ENCODE measurements at places on chromosomes 5 and 9. TPM values are rescaled to one million over a fixed set of nuclear protein-coding genes. Genes with fewer than 3 reads are reported as not detected.

- DNase-seq = no peak
These were observed 595.0 kb upstream of the ZNF608 start for GRCh38 chr5:125341436-125341835.

- DNase-seq = peak; percentile 92
These were observed 190.0 kb downstream of the FANCC start for GRCh38 chr9:95127249-95128176.

DNA sequence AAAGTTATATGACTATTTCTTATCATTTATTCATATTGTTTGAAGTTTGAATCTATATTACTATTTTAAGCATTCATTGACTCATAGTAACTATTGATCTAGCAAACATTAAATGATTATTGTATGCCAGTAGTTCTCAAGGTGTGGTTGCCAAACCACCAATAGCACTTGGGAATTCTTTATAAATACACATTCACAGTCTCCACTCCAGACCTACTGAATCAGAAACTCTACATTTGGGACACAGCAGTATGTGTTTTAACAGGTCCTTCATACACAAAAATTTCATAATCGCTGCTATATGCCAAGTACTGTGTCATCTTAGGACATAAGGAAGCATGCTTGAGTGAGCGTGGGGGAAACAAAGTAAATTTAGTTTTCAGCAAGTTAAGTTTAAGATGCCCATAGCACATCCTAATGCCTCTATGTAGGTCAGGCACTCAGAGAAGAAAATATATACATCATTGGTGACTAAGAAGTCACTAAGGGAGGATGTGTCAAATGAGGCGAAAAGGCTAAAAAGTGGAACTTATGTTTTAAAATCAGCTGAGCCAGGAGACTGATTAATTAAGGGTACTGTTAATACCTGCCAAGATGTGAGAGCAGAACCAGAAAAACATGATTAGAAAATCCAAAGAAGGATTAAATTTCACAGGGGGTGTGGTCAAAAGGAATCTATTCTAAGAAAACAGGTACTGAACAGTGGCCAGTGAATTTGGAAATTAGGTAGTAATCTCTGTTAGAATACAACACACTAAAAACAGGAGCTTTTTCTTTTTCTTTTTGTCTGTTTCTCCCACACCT, 340.8 kb downstream of the HCN1 start:
- DNase-seq = no peak

GRCh38 chr9:136997830-136998234, 1.5 kb upstream of the CLIC3 start:
- no peak for DNase-seq

DNA sequence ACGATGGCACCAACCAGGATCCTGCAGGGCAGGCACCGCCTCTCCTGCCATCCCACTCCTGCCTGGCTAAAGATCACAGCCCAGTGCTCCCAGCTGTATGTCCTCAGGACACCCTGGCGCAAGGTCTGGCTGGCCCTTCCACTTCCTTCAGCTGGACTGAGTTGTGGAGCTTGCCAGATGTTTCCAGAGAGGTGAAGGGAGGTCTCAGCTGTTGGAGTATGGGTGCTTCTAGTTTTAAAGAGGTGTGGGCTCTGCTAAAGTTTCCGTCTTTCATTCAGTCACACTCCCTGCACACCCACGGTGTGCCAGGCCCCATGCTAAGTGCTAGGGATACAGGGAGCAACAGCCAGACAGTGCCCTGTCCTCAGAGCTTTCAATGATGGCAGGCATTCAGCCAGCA, 34.1 kb downstream of the C5orf15 start:
- DNase-seq = no peak

DNA sequence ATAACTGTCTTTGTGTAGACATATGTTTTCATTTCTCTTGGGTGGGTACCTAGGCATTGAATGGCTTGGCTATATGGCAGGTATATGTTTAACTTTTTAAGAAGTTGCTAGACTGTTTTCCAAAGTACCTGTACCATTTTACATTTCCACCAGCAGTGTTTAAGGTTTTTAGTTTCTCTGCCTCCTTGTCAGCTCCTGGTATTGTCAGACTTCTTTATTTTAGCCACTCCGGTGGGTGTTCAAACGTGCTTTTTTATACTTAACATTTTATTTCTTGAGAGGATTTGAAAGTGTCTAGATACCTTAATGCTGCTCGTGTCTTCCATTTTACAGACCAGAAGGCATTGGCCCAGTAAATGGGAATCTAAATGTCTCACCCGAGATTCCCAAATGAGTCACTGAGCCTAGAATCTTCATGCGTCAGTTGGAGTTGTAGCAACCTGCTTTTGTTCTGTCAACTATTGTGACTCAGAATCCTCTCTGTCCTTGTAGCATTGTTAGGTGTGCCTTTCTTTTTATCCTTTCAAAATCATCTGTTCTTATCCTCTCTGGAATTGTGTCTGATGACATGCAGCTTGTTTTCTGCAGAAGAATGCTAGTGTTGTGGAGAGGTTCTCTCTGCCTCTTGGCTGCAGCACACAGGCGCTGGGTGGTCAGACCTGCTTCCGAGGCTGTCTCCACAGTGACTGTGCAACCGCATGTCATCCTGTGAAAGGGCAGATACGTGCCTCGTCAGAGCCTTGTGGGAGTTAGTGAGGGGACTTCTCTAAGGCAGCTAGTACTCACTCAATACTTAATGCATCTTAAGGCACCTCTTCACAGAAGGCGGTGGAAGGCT, 291.8 kb downstream of the AOPEP start:
- DNase-seq = peak; percentile 20

DNA sequence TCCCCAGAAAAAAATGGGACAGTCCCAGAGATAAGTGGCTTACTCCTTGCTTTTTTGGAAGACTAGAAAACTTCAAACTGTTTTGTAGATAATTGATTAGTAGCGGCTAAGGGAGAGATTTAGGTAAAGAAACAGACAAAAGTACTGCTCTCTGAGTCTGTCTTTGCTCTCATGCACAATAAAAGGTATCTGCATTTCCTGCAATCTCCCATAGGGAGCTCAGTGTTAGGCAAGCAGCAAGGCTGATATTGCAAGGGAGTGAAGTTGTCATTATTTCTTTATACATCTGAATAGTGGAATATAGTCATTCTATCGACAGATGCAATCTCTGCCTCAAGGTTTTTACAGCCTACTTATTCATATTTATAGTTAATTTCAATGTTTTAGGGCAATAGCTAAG, 54.9 kb upstream of the CAMK4 start:
- DNase-seq = peak; percentile 8

DNA sequence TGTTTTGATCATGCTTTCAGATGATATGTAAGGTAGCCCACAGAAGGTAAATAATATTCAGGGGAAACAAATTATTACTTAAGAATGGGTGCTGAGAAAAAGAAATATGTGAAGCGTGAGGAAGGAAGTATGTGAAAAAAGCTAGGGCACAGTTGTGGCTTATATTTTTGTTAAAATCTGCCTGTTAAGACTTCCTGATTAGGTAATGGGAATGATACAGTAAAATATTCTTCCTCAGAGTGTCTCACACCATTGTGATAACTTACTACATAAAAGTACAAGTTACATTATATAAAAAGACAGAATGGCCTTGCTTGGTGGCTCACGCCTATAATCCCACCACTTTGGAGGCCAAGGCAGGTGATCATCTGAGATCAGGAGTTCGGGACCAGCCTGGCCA, 18.7 kb upstream of the PARP8 start:
- DNase-seq = no peak

DNA sequence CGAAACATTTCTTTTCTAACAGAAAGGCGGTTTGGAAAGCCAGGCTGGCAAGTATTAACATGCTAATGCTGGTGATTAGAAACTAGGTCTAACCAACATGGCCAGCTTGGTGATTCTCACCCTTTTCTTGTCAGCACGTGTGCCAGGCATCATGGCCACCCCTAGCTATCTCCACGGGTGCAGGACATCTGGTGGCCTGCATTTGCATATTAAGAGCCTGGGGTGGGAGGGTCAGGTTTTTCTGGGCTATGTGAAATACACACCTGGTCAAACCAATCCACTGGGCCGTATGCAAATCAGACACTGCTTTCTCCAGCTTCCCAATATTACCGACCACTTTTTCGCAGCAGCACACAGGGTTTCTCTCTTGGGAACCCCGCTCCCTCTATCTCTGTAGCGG, 612.1 kb downstream of the PTPRD start:
- DNase-seq = peak; percentile 49

- DNase-seq = no peak
These were observed 181.6 kb downstream of the CD180 start for GRCh38 chr5:67014957-67015400.

GRCh38 chr5:178244576-178244975, 12.0 kb upstream of the PHYKPL start:
- DNase-seq = no peak

GRCh38 chr9:98108531-98109031, 10.4 kb downstream of the TRIM14 start:
- no peak for DNase-seq

DNA sequence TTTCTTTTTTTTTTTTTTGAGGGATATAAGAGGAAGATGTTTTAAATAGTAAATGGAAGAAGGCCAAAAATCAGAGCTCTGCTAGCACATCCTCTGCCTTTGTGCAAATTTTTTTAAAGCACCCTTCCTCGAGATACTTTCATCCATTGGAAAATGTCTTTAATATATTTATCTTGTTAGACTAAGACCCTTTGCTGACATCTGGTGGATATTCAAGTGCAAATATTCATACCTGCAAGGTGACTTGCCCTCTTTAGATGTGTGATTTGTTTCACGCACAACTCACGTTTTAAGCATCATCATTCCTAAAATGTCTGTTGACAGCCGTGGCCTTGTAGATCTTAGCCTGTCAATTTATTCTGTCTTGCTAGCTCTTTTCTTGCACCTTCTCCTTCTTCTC, 258.5 kb downstream of the AGTPBP1 start:
- DNase-seq = peak; percentile 29

DNA sequence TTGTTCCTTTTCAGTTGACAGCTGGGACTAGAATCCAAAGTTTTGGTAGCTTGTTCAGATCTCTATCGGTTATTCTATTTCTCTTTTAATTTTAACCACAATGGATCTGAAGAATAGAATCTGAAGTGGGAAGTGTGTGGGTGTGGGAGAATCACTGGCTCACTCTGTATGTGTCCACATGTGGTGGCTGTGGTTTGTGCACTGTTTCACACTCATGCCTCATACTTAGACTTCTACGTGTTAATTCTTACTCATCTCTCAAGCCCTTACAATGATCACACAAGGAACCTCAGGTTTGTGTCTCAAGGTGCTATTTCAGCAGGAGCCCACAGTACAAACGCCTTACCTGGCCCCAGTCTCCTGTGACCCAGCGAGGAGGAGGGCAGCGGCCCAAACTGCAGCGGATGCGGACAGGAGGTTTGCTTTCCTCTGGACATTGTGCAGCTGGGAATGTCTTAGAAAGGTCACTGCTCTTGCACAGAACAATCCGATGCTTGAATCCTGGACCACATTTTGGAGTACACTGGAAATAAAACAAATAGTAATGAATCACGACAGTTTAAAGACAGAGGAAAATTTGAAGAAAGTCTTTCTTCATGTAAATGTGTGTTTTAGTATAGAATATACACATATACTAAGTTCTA, 309.1 kb downstream of the ADAMTS6 start:
- no peak for DNase-seq

DNA sequence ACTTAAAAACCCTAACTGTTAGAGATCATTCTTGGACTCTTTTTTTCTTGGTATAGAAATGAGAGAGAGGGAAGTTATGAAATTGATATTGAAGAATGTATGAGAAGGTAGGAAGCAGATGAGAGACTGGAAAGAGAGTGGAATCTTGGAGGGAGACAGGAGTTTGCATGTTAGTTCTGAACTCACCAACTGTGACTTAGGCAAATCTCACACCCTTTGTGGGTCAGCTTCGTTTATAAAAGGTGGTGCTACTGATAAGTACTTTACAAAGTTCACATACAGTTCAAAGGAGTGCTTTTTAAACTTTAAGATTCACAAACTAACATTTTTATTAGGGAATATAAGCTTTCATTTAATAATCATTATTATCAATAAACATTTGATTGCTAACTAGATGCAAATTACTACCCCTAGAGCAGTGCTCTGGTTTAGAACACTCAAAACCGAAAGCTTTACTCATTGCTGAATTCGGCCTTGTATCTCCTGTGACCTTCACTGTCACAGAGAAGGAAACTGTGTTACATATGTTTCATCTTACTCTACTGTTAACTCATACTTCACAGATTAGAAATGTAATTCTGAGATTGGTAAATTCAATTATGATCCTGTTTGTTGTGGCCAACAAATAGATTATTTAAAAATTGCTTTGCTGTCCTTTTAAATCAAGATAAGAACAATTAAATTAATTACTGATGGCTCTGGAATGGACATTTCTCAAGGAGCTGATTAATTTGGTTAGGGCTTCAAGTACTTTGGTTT, 143.2 kb downstream of the RMI1 start:
- no peak for DNase-seq

GRCh38 chr9:97737429-97737828, 40.3 kb upstream of the XPA start:
- DNase-seq = peak; percentile 71

GRCh38 chr9:78296201-78296892, 578 bp upstream of the PSAT1 start:
- DNase-seq = peak; percentile 82

DNA sequence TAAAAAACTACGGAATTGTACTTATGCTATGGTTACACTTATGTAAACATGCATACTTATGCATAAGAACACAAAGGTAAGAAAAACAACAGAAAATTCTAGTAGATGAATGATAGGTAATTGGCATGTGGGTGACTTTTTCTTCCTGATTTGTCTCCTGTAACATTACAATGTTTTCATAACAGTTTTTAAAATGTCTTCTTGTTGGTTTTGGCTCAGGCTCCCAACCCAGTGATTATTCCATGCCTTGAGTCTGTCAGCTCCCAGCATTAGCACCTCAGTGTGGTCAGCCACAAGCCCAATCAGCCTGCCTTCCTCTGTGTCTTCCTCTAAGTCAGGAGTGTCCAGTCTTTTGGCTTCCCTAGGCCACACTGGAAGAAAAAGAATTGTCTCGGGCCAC, 7.9 kb upstream of the FOXE1 start:
- no peak for DNase-seq

- no peak for DNase-seq
These were observed 314.0 kb downstream of the PIK3R1 start for GRCh38 chr5:68529581-68529980.

Gene CACNA1B
- 10.4 TPM for total RNA-seq

Gene SLC1A1
- 8.8 TPM for total RNA-seq

Gene NIM1K
- total RNA-seq = not detected

Gene TNC
- 2.7 TPM for total RNA-seq

Gene ANKDD1B
- 0.73 TPM for total RNA-seq

Gene DNAJB5
- 37.4 TPM for total RNA-seq

Gene PCDHB10
- 0.89 TPM for total RNA-seq

Gene SLC34A3
- not detected for total RNA-seq

Gene DRD1
- not detected for total RNA-seq

Gene ZNF462
- total RNA-seq = 101 TPM

All from GM23338 (cell line).